MM.1S (cell line): ENCODE measurements at places on chromosomes 7 and 10.
A peak's percentile ranks its signal among the peaks of the same experiment; 100 is the strongest.

GRCh38 chr7:140203556-140203955 lies 26.8 kb upstream of the KDM7A start:
- no peak for DNase-seq

GRCh38 chr10:60573336-60573735 lies 183.7 kb upstream of the ANK3 start:
- peak; percentile 46 for DNase-seq

DNA sequence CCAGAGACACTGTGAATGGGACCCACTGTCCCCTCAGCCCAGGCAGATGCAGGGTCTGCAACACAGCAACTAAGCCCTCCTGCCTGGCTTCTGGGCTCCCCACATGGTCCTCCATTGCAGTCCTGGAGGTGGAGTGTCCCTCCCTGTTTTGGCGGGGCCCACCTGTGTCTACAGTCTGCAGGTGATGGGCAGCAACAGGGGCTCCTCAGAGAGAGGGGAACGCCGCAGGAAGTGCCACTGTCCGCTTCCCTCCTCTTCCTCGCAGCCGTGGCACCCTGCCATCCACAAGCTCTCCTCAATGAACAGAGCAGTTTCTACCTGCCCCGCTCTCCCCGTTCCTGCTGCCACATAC lies 9.3 kb downstream of the CAMK2G start:
- DNase-seq: no peak

DNA sequence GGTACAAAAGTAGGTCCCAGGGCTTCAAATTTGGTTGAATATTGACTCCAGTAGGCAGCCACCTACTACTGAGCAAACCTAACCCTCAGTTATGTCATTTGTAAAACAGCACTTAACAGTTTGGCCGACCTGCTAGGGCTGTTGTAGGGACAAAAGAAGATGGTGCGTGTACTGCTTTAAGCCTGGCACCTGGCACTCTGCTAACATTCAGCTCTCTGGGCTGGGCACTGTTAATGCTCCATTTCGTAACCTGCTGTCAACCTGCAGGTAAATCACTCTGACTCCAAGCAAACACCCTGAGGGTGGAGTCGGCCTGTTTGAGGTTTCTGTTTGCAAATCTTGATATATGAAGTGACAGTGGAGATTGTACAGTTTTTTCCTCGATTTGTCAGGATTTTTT lies 7.2 kb downstream of the ZKSCAN1 start:
- no peak for DNase-seq

- no peak for DNase-seq
These were observed 623.1 kb downstream of the ACTR3B start for GRCh38 chr7:153382641-153383101.

DNA sequence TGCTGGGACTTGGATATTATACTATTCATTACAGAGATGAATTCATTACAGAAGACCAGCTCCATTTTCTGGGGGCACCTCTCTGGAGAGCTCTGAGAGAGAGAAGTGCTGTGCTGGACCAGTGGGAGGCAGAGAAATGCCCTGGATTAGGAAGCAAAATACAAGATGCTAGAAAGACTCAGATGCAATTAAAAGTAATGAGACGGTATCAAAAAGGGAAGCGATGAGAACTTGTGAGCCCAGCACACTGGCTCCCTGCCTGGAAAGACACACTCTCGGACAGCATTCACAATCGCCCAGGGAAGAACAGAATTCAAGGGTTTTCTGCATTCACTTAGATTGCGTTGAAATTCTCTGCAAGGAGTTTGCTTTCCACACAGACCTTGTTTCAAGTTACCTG lies 3.5 kb upstream of the FRAT2 start:
- DNase-seq: no peak

DNA sequence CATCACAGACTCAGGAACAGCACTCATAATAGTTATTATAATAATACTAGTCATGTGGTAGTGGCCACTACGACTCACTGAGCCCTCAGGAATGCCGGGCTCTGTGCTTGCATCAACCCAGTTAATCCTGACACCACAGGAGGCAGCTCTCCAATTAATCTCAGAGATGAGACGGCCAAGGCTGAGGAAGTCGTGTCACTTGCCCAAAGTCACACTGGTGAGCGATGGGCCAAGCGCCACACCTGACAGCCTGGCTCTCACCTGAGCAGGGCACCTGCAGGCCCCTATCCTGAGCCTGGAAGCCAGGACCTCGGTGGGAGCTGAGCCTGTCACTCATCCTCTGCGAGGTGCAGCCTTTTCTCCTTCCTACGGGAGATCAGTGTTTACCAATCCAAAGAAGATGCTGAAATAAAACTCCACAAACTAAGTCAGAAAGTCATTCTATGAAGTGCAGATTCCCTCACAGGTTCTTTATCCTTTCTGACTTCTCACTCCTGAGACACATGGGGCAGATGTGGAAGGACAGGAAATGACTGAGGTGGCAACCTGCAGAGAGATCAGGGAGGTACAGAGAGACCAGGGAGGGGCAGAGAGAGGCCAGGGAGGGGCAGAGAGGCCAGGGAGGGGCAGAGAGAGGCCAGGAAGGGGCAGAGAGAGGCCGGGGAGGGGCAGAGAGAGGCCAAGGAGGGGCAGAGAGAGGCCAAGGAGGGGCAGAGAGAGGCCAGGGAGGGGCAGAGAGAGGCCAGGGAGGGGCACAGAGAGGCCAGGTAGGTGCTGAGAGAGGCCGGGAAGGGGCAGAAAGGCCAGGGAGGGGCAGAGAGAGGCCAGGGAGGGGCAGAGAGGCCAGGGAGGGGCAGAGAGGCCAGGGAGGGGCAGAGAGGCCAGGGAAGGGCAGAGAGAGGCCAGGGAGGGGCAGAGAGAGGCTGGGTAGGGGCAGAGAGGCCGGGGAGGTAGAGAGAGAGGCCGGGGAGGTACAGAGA lies 38.5 kb downstream of the VIPR2 start:
- no peak for DNase-seq

GRCh38 chr10:4144817-4145216 lies 359.8 kb upstream of the KLF6 start:
- no peak for DNase-seq

DNA sequence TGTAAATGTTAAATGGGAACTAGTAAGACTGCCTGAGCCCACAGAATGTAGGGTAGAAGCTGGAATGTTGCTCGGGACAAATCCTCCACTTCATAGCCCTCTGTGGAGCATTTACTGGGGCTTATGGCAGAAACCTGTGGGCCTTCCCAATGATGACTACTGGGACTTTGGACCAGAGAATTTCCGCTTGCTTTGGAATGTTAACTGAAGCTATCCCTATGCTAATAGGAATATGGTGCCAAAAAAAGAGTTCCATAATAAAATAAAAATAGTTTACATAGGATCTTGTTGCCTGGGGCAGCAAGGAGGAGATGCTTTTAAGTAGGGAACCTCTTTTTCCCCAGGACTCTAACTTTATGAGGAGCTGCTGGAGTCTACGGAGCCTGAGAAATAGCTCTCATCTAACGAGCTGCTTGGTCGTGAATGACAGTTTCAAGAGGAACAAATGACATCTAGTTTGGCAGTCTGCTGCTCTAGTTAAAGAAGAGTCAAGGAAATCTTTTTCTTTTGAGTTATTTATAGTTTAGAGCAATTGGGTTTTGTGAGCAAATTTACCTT lies 5.7 kb upstream of the DYNC2I1 start:
- DNase-seq: no peak

DNA sequence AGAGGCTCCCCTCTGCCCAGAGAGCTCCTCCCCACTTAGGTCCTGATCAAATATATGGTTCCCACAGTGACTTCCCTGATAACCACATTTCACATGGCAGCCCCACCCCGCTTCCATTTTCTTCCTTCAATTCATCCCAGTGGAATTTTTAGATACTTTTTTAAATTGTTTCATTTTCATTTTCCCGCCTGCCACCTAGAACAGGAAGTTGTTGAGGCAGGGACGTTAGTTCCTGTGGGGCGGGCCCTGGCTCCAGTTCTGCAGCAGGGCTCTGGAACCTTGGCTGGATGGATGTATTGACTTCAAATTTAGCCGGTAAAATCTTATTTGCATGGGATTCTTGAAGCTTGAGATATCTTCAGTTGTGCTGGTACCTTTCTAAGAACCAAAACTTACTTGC lies 226.6 kb downstream of the PAXIP1 start:
- no peak for DNase-seq

- no peak for DNase-seq
These were observed 278.7 kb upstream of the PHYHIPL start for GRCh38 chr10:58897708-58898107.

- no peak for DNase-seq
These were observed 181.9 kb downstream of the WNT2 start for GRCh38 chr7:117140921-117141320.

- DNase-seq: no peak
These were observed 259.9 kb upstream of the ZMIZ1 start for GRCh38 chr10:78808736-78809367.

GRCh38 chr7:93015779-93016481 lies 101.8 kb downstream of the SAMD9 start:
- no peak for DNase-seq

DNA sequence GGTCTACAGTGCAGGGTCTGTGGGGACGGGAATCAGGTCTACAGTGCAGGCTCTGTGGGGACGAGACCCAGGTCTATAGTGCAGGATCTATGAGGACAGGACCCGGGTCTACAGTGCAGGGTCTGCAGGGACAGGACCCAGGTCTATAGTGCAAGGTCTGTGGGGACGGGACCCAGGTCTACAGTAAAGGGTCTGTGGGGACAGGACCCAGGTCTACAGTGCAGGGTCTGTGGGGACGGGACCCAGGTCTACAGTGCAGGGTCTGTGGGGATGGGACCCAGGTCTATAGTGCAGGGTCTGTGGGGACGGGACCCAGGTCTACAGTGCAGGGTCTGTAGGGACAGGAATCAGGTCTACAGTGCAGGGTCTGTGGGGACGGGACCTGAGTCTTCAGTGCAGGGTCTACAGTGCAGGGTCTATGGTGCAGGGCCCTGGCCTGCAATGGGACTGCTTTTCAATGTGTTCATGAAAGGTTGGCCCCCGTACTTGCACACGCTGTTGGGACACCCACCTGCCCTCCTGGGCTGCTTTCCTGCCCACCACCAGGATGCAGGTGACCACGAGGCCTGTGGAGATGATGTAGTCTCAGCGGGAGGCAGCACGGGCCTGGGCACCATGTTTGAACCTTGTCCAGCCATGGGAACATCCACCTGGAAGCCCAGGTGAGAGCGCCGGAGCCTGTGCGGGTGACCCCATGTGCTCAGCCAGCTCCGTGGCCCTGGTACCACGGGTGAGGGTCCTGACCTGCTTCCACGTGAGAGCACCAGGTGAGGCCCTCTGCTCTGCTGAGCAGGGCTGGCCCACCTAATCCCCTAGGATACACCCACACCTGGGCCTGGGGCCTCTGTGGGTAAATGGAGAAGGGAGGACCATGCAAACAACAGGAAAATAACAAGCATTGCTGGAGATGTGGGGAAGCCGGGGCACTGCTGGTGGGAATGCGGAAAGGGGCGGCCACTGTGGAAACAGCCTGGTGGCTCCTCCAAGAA lies 91.4 kb upstream of the DIP2C start:
- no peak for DNase-seq

DNA sequence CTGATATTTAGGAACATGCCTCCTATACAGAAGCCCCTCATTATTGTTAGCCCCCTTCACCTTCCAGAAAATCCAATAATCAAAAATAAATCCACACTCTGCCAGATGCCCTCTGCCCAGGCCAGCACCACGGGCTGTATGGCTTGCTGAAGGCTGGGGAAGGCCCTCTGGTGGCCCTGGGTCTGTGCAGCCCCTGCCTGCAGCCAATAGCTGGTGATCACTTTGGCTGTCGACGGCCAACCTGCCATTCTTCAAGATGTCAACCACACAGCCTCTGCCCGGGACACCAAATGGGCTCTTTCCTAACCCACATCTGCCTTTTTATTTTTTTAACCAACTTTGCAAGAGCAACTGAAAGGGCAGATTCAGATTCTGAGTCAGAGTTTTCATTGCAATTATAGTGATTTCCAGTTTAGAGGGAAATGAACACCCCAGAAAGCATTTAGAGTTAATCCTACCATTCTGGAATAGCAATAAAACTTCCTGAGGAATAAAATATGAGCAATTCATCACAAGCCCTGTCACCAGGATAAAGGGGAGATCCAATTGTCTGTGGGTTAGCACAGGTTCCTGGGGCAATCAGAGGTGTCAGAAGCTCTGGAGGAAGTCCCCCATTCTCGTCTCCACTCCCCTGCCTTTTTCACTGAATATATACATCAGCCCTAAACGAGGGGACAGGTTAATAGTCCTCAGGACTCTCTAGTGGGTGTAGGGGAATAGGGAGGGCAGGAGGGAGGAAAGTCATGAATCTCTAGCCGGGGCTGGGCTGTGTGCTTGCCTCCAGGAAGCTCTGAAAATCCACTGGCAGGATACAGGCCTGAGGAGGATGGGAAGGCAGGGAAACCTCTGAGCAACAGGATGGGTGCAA lies 211.3 kb downstream of the GRID1 start:
- DNase-seq: no peak

DNA sequence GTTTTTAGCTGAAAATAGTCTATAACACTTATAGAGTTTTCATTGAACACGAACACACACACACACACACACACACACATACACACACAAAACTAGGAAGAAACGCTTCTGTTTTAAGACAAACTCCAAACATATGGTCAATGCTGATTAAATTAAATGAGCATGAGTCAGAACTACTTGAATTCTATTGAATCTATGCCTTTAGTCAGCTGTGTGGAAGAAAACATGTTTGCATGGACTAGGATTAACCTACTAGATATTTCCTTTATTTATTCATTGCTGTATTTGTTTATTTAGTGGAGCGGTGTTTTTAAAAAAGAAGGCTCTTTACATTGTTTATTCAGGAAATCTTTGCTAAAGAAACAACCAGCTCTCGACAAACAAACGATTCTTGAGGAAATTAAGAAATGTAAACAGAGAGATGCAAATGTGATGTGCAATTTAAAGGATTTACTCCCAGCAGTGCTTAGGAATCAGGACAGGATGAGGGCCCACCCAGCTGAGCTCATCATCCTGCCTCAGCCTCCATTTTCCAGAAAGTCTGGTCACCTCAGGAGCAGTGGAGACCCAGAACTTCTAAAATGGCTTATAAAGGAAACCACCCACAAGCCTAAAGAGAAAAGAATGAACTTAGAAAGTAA lies 83.2 kb downstream of the PDE1C start:
- DNase-seq: no peak

DNA sequence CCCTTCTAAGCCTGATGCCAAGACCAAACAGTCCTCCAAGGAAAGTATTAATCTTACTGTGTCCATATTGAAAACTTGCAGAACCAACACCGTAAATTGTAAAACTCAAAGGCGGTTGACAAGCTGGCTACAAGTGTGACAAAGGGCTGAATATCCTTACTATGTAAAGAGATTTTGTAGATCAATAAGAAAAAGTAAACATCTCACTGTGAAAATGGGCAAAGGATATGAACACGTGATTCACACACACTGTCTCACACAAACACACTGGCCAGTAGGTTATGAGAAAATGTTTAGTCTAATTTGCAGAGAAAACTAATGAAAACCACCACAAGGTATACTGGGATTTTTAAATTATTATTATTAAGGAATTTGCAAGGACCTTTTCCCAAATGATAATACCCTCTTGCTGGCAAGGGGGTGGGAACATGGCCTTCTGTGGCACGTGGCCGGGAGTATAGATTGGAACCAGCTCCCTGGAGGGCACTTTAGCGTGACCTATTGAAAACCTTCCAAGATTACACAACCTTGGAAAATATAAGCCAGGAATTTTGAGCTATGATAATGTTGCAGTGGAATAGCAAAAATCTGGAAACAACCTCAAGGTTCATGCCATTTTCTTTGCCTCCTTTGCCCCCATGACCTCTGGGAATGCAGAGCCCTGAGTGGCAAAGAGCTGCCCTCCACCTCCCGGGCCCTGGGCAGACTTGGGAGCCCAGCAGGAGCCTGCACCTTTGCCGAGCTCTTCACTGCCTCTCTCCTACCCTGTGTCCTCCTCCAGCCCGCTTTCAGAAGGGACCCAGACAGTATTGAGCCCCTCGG lies 26.2 kb upstream of the SLC29A3 start:
- no peak for DNase-seq
